ENCODE measurements at places on chromosomes 6 and 20.

GRCh38 chr6:22279427-22279826, 17.4 kb downstream of the PRL start:
- no peak for DNase-seq

- DNase-seq = no peak
Observed at GRCh38 chr6:36327226-36327918, 9.3 kb downstream of the BNIP5 start.

DNA sequence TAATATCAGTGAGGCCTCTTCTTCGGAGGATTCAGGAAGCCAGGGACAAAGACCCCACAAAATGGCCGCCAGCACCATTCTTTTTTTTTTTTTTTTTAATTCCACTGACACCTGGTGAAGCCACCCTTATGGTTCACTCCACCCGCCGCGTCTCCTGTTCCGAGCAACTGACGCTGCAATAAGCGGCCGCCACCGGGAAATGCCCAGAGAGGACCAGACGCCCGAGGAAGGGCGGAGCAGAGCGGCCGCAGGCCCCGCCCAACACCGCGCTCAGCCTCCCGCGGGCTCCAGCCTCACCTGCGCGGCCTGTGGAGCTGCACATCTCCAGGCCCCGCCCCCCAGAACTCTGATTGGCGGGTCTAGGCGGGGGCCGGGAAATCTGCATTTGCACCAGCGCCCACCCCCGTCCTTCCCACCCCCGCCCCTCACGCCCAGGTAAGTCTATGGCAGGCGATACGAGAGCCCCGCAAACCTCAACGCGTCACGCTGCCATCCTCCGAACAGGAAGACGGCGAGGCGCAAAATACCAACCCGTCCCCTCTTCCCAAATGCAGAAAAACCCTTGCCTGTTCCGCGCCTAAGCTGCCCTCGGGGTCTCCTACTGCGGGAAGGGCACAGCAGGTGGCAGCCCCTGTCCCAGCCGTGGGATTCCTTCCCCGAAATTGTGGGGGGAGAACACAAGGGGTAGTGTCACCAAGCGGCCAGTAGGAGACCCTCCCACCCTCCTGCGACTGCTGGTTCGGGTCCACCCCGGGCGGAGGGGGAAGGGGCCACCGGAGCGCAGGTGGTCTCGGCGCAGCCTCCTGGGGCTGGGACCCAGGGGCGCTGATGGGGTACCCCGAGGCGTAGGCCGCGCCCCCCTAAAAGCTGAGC, 960 bp downstream of the ATP9A start:
- no peak for DNase-seq

GRCh38 chr20:51423290-51423667, 119.2 kb downstream of the NFATC2 start:
- no peak for DNase-seq

GRCh38 chr6:87671555-87672029, 30.4 kb downstream of the AKIRIN2 start:
- no peak for DNase-seq

GRCh38 chr20:35791821-35792220, 20.0 kb downstream of the PHF20 start:
- DNase-seq = no peak

GRCh38 chr6:163719028-163719742, 304.7 kb downstream of the QKI start:
- no peak for DNase-seq

DNA sequence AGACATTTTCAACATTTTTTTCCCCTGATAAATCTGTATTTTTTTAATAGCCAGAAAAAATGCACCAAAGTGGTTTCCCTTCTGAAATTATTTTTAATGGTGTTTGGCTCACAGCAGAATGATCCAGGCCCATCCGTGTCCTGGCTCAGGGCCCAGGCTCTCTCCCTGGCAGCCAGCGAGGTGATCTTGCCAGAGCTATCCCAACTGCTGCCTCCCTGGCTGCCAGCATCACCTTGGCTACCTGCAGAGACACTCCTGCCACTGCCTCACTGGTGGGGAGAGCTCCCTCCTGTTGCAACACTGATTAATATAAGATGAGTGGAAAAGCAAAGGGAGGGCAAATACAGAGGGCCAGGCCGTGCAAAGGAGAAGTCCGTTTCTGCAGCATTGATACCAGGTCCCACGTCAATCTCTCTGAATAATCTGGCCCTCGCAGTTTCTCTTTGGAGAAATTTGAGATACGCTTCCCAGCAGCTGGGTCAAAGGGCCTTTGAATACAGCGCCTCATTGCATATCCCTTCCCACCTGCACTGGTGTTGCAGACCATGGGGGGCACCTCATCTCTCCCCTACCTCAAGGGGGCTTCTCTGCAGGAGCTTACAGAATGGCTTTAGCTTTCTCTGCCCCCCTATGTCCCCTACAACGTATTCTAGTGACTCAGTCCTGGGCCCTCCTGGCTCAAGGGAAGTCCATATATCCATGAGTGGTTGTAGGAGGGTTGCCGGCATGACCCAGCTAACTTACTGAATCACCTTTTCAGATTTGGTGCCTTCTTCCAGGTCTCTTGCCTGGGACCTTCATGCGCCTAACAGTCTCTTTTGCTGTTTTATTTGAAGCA, 12.8 kb upstream of the DSTN start:
- DNase-seq = no peak
